ENCODE measurements at places on chromosomes 1 and 21.

DNA sequence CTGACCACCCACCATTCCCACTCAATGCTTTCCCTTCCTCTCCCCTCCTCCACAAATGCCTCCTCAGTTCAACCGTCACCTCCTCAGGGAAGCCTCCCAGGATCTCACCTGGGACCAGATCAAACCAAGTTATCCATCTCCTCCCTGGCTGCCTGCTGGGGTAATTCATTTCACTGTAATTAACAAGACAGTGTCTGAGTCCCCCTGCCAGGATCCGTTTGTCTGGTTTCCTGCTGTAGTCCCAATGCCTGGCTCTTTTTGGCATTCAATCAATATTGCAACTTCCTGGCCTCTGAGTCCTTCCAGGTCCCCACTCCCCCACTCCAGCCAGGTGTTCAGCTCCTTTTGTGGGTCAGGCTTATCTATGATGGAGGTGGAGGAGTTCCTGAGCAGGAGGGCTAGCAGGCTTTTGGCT, 687.7 kb downstream of the PTPRU start:
- no peak for DNase-seq

DNA sequence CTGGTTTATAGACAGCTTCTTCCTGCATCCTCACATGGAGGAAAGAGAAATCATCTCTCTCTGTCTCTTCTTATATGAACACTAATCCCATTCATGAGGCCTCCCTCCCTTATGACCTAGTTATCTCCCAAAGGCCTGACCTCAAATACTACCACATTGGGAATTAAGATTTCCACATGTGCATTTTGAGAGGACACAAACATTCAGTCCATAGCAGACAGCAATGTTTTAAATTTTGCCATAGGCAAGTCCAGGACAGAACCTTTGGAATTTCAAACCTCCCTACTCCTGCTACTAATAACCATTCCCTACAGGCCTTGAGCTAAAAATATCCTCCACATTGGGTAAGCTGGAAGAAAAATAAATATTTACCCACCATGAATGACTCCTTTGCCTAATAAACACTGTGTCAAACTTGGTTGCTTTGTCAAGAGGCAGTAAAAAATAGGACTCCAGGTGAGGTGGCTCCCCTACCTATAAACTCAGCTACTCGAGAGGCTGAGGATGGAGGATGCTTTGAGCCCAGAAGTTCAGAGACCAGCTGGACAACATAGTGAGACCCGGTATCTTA, 113.7 kb downstream of the ZNF281 start:
- DNase-seq: peak; percentile 51

DNA sequence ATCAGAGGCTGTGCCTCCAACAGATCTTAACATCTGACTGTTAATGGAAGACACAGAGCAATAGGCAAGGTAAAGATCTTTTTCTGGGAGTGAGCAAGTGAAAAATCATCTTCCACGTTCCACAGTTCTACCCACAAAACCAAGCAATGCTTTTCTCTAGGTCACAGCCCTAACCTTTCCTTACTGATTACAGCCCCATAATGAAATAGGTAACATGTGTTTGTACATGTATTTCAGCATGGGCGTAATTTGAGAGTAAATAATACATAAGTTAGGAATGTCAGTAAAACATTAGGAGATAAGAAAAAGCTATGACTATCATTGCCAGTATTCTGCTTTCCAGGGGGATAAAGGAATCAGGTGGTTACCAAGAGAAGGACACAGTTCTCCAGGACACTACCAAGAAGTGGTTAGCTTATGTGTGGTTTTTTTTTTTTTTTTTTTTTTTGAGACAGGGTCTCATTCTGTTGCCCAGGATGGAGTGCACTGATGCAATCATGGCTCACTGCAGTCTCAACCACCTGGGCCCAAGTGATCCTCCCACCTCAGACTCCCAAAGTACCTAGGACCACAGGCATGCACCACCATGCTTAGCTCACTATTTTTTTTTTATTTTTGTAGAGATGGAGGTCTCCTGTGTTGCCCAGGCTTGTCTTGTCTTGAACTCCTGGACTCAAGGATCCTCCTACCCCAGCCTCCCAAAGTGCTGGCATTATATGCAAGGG, 72.0 kb downstream of the DAP3 start:
- no peak for DNase-seq

GRCh38 chr21:35646606-35647005, 413.7 kb downstream of the SETD4 start:
- no peak for DNase-seq

GRCh38 chr21:35779167-35779566, 281.2 kb downstream of the SETD4 start:
- DNase-seq: no peak

DNA sequence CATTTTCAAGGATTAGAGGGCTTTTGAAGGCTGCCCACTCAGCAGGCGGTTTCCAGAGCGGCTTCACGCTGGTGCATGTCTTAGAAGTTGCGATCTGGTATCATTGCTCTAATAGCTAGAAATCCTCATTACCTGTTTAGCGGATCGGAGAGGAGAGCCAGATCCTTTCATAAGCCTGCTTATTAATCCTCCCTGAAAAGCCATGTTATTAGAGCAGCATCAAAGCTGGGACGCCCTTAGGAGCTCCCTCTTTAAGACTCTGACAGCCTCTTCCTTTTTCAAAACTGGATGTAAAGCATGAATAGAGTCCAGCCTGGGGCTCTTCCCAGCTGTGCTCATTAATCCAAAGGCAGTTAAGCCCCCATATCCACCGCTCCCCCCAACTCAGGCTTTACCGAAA, 13.9 kb upstream of the CTSE start:
- no peak for DNase-seq

DNA sequence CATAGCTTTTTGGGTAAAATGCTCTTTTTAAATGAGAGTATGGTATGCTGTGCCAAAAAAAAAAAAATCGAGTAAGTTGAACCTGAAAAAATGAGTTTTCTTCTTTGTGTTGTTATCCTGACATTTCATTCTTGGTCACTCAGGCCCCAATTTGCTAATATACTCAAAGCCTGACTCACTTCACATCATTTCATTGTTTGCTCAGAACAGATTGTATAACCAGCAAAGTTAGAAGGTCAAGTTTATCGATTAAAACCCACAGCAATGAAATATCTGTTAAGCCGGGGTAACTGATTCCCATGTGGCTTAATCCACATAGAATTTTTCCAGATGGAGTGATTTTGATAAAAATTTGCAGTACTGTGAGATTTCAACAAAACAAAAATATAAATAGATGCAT, 363.7 kb downstream of the NEGR1 start:
- DNase-seq: no peak

Measured in COLO829 (cell line).